ENCODE measurements at places on chromosomes 3 and 15. TPM values are rescaled to one million over a fixed set of nuclear protein-coding genes. Genes with fewer than 3 reads are reported as not detected.

NRROS gene
- not detected for total RNA-seq

C15orf39 gene
- 29.1 TPM for total RNA-seq

HIGD2B gene
- total RNA-seq = not detected

BMF gene
- 1.8 TPM for total RNA-seq

C15orf62 gene
- not detected for total RNA-seq

GOLGA8S gene
- total RNA-seq = 0.18 TPM

POPDC2 gene
- total RNA-seq = 0.16 TPM

GOLGA6D gene
- total RNA-seq = not detected

LMOD3 gene
- total RNA-seq = not detected

ITIH3 gene
- not detected for total RNA-seq

TRIM42 gene
- not detected for total RNA-seq

Data from A549 treated with DMSO at 1 μM for 4 hours (cell line).